ENCODE measurements at places on chromosomes 5 and 9. TPM values are rescaled to one million over a fixed set of nuclear protein-coding genes. Genes with fewer than 3 reads are reported as not detected.

TMOD1 gene
- 1.5 TPM for total RNA-seq

F12 gene
- total RNA-seq, result 10.3 TPM

TMEM171 gene
- total RNA-seq, result not detected

CD180 gene
- 0.27 TPM for total RNA-seq

RELL2 gene
- 24.8 TPM for total RNA-seq

PCDHB9 gene
- total RNA-seq, result not detected

PCA3 gene
- total RNA-seq, result not detected

FBXW5 gene
- total RNA-seq, result 104 TPM

CDH12 gene
- not detected for total RNA-seq

AK1 gene
- 15.8 TPM for total RNA-seq

EPB41L4A gene
- total RNA-seq, result 0.04 TPM

GMCL2 gene
- not detected for total RNA-seq

DNA sequence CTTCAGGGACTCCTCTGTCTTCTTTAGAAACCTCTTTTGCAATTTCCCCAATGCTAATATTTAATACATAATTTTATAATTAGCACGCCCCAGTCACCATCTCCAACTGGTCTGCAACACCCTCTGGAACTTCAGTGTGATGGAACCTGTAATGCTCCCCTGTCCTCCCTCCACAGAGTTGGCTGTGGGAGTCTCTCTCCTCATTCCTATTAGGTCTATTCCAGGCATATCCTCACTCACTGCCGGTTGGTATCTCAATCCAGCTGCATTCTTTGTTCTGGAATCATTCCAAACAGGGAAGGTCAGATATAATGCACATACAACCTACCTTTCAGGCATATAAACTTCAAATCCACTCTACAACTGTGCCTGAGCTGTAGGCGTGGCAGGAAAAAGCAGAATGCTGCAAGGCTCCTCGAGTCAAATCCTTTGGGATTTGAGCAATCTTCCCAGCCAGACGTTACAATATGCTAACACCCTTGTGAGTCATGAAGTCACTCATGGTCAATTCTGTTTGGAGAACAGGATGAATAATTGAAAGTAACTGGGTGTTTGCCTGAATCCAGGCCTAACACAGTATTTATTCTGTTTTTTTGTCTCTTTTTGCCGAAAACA is 293.8 kb downstream of the CWC27 start:
- H3K36me3 ChIP-seq, result no peaks in the 10 kb centered on the region
- no peak for DNase-seq

GRCh38 chr5:98781964-98782363 is 8.5 kb downstream of the RGMB start:
- DNase-seq, result no peak
- H3K4me1 ChIP-seq, result no peaks in the 10 kb centered on the region
- H3K27me3 ChIP-seq, result no peaks in the 10 kb centered on the region
- H3K27ac ChIP-seq, result no peak overlapping the region
- no peaks in the 10 kb centered on the region for H3K36me3 ChIP-seq

DNA sequence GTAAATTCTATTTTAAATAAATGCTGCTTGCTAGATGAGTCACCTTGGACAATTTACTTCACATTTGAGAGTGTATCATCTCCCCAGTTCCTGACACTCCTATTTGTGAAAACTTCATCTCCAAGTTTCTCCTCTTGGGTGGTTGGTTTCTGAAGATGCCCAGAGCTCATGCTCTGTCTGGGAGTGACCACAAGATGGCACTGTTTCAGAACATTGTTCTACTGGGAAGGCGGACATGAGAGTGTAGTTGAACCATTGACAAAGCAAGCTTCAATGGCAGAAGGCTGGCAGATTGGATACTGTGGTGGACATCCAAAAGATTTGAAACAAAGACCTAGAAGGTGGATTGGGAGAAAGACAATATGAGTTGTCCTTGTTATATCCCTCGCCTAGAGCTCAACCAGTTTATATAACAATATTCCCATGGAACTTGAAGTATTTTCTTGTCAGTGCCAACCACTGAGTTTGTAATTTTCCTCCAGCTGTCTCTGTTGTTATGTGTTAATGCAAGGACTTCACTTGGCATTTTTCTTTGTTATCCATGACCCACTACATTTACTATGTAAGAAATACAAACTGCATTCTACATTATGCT is 234.3 kb upstream of the ANKH start:
- no peaks in the 10 kb centered on the region for H3K36me3 ChIP-seq
- no peaks in the 10 kb centered on the region for H3K27me3 ChIP-seq
- DNase-seq, result no peak
- no peak overlapping the region for H3K4me3 ChIP-seq
- H3K4me1 ChIP-seq, result no peaks in the 10 kb centered on the region
- no peak overlapping the region for H3K27ac ChIP-seq

DNA sequence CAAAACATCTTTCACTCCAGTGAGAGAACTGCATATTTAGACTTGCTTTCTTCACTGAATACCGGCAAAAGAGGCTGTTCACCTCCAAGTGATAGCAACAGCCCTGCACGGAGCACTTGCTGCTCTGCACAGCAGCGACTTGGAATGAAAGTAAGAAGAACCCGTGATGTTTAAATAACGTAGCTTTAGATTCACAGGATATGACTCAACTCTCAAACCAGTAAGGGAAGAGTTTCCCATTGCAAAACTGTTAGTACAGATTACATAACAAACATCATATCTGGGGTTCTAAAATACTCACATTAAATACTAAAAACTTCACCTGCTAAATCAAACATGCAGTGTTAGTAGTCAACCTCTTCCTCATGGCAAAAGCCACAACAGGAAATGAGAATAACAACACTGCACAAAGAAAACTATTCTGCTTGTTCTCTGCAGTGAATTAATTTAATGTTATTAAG is 203.4 kb downstream of the MCTP1 start:
- H3K4me3 ChIP-seq, result no peak overlapping the region
- no peak for DNase-seq
- no peaks in the 10 kb centered on the region for H3K36me3 ChIP-seq
- H3K27ac ChIP-seq, result no peak overlapping the region

DNA sequence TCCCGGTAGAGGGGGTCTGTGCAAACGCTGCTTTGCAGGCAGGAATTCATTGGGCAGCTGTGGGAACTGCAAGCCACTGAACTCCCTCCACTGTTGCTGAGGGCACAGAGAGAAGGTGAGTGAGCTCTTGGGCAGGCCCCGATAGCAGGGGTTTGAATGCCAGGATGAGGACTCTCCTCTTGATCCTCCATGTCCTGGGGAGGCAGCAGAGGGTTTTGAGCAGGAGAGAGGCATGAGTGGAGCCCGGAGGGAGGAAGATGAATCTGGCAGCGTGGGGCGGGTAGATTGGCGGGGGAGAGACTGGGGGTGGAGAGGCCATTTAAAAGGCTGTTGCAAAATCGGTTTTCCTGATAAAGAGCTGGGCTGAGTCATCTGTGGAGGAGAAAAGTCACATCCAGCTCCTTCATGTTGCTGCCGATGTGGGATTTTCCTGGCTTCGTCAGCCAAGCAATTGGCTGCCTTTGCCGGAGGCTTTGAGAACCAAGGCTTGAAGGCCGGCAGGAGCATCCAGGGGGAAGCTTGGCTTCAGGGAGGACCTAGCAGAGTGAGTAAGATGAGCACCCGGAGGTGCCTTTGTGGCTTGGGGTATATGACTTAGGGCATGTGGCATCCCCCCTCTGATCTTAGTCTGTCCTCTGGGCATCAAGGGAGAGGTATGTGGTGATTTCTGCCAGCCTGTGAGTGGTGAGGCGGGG is at the start of gene SYNPO:
TSS of gene SYNPO (plus strand) at position 350 of the 695 bp plus-strand sequence. CDS start 7,616 bp downstream, outside the sequence.
- H3K4me3 ChIP-seq, result no peak within 1 kb of the TSS
- H3K4me1 ChIP-seq, result no peaks in the 10 kb centered on the region
- H3K27me3 ChIP-seq, result no peaks in the 10 kb centered on the region

GRCh38 chr9:21591221-21592062 is 109.3 kb upstream of the IFNE start:
- H3K4me1 ChIP-seq, result no peaks in the 10 kb centered on the region
- no peaks in the 10 kb centered on the region for H3K36me3 ChIP-seq
- no peak for DNase-seq
- no peak overlapping the region for H3K4me3 ChIP-seq
- H3K27ac ChIP-seq, result no peak overlapping the region

DNA sequence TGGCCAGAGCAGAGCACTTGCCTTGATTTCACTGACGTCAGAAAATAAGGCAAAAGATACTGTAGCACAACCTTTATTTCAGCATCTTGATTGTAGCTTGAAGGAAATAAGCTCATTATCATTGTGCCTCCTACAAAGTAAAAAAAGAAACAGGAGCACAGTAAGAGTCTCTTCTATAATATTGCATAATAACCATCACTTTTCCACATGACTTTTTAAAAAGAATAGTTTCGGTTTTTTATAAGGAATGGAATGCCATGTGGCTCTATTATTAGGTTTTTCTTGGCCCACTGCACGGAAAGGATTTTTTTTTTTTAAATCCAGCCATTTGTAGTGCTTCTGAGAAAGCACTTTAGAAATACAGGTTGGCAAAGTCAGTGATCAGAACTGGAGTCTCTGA is 655.3 kb downstream of the LRRC70 start:
- no peaks in the 10 kb centered on the region for H3K4me1 ChIP-seq
- H3K4me3 ChIP-seq, result no peak overlapping the region
- H3K27ac ChIP-seq, result no peak overlapping the region
- no peak for DNase-seq

- no peak for DNase-seq
- H3K27ac ChIP-seq, result no peak overlapping the region
- no peak overlapping the region for H3K4me3 ChIP-seq
- H3K4me1 ChIP-seq, result no peaks in the 10 kb centered on the region
Measured at GRCh38 chr5:18098691-18099090, 464.4 kb downstream of the TAF11L14 start.

DNA sequence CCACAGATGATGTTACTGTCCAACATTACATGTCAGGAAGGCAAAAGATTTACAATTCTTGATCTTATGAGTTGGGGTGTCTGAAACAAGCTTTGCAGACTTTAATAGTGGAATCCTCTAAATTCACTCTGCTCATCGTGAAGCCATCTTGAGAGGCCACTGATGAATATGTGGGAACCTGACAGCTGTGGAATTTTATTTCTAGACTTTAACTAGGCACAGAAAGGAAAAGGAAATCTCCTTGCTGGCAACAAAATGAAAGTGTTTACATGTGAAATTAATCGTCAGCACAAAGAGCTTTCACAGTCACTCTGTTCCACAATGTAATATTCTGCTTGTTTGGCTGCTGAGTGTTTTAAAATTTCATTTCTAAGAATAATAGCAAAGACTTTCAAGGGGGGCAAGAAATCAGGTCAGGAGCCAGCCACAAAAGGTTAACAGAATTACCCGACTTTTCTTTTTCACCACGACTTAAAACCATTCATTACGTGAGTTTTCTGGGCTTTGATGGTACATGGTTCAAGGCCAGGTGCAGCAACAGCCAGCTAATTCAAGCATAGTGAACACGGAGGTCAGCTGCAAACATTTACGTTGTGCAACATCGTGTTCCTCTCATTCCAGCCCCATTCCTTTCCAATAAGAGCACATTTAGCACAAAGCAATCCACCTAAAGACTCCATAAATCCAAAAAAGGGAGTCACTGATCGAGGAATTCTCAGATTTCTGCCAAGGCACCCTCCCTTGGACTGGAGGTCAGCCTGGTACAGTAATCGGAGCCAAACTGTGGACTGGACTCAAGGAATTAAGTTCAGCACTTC is 14.6 kb downstream of the NREP start:
- no peaks in the 10 kb centered on the region for H3K36me3 ChIP-seq
- no peak overlapping the region for H3K27ac ChIP-seq
- H3K4me1 ChIP-seq, result no peaks in the 10 kb centered on the region
- no peak overlapping the region for H3K4me3 ChIP-seq
- H3K27me3 ChIP-seq, result peaks cover 4% of the 10 kb centered on the region

DNA sequence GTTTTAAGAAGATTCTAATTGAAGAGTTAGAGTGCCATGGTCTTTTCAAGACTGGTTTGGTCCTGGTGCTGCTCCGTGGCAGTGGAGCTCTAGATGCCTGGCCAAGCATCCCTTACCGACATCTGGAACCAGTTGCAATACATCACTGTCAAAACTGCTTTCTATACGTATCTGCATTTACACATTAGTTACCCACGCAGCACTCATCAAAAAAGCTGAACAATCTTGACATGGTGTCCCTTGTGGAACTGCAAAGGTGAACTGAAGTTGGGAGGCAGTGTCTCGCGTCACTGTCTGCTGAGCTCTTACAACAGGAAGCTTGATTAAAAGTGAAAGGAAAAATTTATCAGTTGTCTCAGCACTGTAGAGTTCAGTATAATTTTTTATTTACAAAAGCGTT is 82.6 kb downstream of the PBX3 start:
- peaks cover 20% of the 10 kb centered on the region for H3K4me1 ChIP-seq
- H3K36me3 ChIP-seq, result no peaks in the 10 kb centered on the region
- peak overlapping the region; percentile 31 for H3K4me3 ChIP-seq
- H3K27ac ChIP-seq, result peak overlapping the region; percentile 20
- DNase-seq, result peak; percentile 62

DNA sequence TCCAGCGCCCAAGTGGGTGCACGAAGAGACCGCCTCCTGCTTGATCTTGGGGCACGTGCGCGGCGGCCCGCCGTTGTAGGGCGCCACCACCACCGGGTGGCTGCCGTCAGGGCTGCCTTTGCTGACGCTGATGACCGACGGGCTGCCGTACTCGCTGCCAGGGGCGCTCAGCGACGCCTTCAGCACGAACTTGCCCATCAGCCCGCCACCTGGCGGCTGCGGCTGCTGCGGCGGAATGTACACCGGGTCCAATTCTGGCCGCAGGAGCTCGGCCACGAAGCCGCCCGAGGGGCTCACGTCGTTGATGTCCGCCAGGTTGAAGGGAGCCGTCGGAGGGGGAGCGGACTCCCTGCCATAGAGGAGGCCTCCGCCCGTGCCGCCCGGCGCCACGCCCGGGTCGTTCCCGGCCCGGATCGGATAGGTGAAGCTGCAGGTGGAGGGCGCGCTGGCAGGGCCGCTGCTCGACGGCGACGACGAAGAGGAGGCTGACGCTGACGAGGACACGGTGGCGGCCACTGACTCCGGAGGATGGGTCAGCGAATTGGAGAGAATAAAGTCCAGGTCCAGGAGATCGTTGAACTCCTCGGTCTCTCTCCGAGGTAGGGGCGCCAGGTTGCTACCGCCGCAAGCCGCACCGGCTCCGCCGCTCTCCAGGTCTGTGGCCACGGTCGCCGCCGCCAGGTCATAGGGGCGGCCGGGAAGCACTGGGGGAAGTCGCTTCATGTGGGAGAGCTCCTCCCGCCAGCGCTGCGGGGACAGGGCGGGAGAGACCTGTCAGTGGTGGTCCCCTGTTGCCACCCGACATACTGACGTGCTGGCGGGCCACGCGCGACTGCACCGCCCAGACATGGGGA is 1.8 kb downstream of the KLF4 start:
- H3K4me1 ChIP-seq, result no peaks in the 10 kb centered on the region
- H3K27ac ChIP-seq, result no peak overlapping the region
- H3K36me3 ChIP-seq, result no peaks in the 10 kb centered on the region
- H3K4me3 ChIP-seq, result no peak overlapping the region
- no peak for DNase-seq
- H3K27me3 ChIP-seq, result peaks cover 12% of the 10 kb centered on the region

DNA sequence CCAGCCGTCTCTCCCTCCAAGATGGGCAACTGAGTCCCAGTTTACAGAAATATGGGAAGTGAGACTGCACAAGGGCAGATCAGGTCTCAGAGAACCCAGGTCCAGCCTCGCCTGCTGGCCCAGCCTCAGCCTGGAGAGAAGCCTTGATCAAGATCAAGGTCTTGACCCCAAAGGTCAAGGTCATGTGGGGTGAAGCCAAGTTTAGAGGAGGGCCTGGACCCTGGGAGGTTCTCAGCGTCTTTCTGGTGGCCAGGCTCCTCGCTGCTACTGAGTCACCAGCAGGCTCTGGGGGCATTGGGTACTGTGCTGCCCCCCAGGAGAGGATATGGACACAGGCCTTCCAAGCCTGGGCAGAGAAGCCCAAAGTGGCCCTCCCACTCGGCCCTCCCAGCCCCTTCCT is 8.8 kb downstream of the IPPK start:
- no peak overlapping the region for H3K4me3 ChIP-seq
- H3K36me3 ChIP-seq, result no peaks in the 10 kb centered on the region
- no peak for DNase-seq
- H3K4me1 ChIP-seq, result peaks cover 20% of the 10 kb centered on the region
